Nucleus accumbens (tissue), 56 donors: ENCODE measurements at places on chromosomes 5 and 9.

- DNase-seq: no peak
These were observed 20.3 kb downstream of the QSOX2 start for GRCh38 chr9:136225366-136225747.

DNA sequence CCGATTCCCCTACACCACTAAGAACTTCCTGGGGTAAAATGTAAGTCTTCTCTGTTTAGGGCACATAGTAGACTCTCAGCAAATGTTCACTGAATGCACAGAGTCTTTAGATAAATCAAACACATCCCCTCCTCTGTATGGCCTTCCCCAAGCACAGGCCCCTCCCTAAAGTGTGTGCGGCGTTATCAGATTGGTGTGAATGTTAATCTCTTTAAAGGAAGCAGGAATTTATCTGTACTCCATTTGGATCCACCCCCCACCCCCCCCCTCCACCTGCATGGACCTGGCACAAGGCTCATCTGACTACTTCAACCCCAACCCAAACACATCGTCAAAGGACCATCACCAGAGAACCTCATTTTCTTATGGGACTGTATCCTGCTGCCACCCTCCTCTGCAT lies 6.3 kb downstream of the PCDH1 start:
- no peak for DNase-seq

DNA sequence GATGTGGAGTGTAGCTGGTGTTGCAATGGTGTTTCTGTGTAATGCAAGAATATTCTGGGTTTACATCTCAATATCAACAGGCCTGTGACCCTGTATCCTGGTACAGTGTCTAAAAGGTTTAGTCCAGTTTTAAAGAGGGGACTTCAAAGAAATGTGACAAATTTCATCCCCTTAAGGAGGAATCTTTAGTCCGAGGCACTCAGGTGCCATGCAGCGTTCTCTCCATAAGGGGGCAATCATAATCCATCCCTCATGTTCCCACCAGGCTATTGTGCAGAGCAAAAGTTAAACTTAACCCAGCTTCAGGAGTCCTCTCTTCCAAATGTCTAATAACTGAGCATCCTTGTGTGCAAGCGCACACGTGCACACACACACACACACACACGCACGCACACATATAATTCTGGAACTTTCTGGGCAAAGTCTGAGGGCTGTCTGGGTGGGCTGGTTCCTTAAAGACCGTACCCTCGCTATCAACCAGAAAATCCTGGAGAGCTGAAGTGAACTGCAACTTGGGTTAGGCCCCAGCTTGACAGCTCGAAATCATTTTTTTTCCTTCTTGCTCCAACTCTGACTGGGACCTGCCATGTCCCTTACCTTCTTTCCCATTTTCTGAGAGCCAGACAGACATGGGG lies 46.0 kb downstream of the CRB2 start:
- no peak for DNase-seq

GRCh38 chr5:124659798-124660197 lies 86.6 kb downstream of the ZNF608 start:
- DNase-seq: no peak

GRCh38 chr9:109487247-109487646 lies 10.9 kb downstream of the PTPN3 start:
- DNase-seq: no peak

- DNase-seq: no peak
These were observed 127.5 kb upstream of the PLCXD3 start for GRCh38 chr5:41637869-41638268.

DNA sequence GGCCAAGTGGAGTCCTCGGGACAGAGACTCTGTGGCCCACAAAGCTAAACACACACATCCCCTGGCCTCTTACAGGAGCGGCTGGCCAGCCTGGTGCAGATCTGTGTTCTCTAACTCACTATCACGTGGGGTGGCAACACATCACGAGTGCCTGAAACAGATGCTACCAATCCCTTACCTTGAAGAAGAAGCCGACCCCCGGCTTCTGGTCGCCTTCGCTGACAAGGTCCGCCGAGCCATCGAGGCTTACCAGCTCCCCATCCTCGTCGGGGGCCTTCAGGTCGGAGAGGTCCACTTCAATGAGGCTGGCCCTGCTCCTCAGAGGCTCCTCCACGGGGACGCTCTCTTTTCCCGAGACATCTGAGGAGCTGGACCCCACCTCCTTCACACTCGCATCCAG lies 86.7 kb downstream of the CAMSAP1 start:
- DNase-seq: no peak

GRCh38 chr9:136963751-136964150 lies 11.7 kb downstream of the LCN12 start:
- DNase-seq: no peak

GRCh38 chr9:73806876-73807275 lies 655.2 kb downstream of the ANXA1 start:
- DNase-seq: no peak

GRCh38 chr5:57695179-57695578 lies 212.6 kb upstream of the ACTBL2 start:
- DNase-seq: no peak

DNA sequence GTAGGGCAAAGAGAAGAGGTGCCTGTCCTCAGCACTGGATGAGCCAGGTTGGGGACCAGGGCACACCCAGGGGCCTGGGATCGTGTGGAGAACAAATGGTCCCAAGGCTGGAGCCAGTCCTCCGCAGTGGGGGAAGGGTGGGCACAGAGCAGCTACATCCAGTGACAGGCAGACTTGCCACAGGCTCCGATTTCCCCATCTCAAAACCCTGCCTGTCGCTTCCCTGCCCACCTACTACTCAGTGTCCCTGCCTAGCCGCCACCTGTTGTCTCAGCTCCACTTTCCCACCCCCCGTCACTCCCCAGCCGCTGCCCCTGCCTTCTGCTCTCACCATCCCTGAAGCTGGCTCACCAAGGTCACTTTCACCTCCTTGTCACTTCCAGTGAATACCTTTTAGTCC lies 13.9 kb upstream of the ENHO start:
- no peak for DNase-seq

GRCh38 chr9:98810102-98810842 lies 2.8 kb downstream of the GALNT12 start:
- DNase-seq: no peak
